Hematopoietic multipotent progenitor cell treated with erythropoietin and hydrocortisone succinate and interleukin-3 and kit ligand, for 8 days (in vitro differentiated cells): ENCODE measurements at places on chromosomes 12 and 14.
A peak's percentile ranks its signal among the peaks of the same experiment; 100 is the strongest.

GRCh38 chr12:39464976-39465695 lies 22.2 kb upstream of the KIF21A start:
- DNase-seq: no peak

- DNase-seq: no peak
Measured at GRCh38 chr12:25617991-25618390, 64.9 kb upstream of the LMNTD1 start.

- no peak for DNase-seq
Measured at GRCh38 chr12:4154672-4155225, 118.8 kb upstream of the CCND2 start.

GRCh38 chr12:111976291-111976690 lies 36.7 kb downstream of the TMEM116 start:
- DNase-seq: no peak

- no peak for DNase-seq
Measured at GRCh38 chr14:102316338-102316742, 3.2 kb upstream of the ZNF839 start.

DNA sequence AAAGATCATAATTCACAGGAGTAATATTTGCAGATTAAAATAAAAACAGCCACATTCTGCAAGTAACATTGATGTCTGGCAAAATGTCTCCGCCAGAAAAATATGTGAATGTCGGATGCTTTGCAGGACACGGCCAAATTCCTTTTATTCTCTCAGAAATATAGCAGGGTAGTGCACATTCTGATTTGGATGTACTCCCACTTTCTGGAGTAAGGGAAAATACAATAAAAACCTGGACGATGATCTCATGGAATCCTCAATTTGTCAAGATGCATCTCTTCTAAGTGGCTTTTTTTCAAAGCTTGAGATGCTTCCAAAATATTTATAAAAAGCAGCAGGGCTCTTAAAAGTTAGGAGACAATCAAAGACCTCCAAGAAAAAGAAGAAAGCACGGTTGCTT lies 133.3 kb downstream of the TBX5 start:
- DNase-seq: no peak

DNA sequence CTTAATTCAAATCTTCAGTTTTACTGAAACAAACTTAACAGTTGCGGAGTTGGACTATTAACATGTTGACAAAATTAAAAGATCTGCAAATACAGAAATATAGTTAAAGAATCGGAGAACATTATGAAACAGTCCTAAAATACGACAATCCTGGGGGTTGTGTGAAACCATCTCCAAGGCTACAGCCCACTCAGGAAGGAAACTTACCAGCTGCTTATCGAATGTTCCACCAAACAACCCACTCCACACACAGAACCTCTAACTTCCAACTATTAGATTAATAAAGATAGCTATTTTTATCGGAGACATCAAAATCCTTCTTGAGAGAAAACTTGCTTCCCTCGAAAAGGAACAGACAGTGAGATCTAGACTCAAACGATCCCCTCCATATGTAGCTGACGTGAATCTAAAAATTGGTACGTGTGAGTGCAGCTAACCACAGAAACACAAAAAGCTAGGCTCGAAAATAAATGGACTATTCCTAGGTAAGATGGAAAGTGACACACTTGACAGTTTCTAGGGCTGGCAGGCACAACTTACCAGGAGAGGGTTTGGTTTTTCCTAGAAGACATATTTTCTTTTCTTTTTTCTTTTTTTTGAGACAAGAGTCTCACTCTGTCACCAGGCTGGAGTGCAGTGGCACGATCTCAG lies 12.9 kb downstream of the VPS37B start:
- peak; percentile 49 for DNase-seq

DNA sequence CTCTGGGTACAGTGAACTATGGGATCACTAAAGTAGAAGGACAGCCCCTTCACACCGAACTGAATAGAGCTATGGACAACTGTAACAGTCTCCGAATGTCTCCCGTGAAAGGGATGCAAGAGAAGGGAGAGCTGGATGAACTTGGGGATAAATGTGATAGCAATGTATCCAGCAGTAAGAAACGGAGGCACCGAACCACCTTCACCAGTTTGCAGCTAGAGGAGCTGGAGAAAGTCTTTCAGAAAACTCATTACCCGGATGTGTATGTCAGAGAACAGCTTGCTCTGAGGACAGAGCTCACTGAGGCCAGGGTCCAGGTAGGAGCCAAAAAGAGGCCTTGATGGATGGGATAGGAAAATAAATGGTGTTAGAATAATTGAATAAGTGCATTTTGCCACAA lies 3.5 kb downstream of the ALX1 start:
- DNase-seq: no peak

GRCh38 chr14:100212476-100213333 lies 26.2 kb upstream of the YY1 start:
- DNase-seq: no peak
